Activated CD4-positive, alpha-beta memory T cell treated with anti-CD3 and anti-CD28 coated beads, Interleukin-2, amount 10 ng/mL, durations not matched to agents 7 days and 5 days (primary cell): ENCODE measurements at places on chromosomes 5 and 9.

DNA sequence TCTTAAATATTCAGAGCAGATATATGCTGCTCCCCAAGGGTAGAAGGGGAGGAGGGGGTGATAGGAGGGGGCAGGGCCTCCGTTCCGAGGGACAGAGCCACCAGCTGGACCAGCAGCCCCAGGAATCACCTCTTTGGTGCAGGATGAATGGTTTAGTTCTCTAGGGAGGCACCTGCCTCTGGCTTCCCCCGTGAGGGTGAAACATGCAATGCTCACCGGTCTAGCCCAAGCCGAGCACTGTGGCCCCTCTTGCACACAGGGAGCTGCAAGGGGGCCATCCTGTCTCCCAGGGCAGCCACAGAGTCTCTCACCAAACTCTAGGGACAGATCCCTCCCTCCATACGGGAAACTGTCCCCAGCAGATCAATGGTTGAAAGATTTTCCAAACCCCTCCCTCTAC lies 163.7 kb downstream of the DAB2IP start:
- no peaks in the 10 kb centered on the region for H3K4me1 ChIP-seq
- no peak for DNase-seq
- no peaks in the 10 kb centered on the region for H3K27me3 ChIP-seq
- no peaks in the 10 kb centered on the region for H3K36me3 ChIP-seq

- H3K27me3 ChIP-seq: peaks cover 7% of the 10 kb centered on the region
- H3K4me1 ChIP-seq: no peaks in the 10 kb centered on the region
- DNase-seq: no peak
- H3K27ac ChIP-seq: no peak overlapping the region
- H3K4me3 ChIP-seq: no peak overlapping the region
Observed at GRCh38 chr5:156328766-156329165, 1.8 kb downstream of the SGCD start.

DNA sequence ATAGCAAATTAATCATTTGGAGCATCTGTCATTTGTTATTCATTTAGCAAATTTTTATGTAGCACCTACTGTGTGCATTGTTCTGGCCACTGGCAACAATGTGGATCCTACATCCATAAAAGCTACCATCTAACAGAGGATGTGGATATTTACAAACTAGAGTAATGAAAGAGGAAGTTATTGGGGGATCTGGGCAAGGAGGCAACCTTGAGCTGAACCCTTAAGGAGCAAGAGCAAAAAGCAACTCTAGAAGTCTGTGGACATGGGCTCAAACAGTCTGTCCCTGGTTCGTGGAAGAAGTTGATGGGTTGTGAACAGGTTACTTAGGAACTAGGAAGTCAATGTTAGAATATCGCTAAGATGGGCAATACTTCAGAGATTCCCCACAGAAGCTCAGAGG lies 259.9 kb downstream of the SYK start:
- peaks cover 30% of the 10 kb centered on the region for H3K36me3 ChIP-seq
- H3K4me3 ChIP-seq: no peak overlapping the region
- H3K27ac ChIP-seq: no peak overlapping the region

- no peak overlapping the region for H3K27ac ChIP-seq
- no peaks in the 10 kb centered on the region for H3K36me3 ChIP-seq
- no peaks in the 10 kb centered on the region for H3K4me1 ChIP-seq
- H3K27me3 ChIP-seq: no peaks in the 10 kb centered on the region
- H3K4me3 ChIP-seq: no peak overlapping the region
Observed at GRCh38 chr5:9314558-9314957, 231.3 kb downstream of the SEMA5A start.

DNA sequence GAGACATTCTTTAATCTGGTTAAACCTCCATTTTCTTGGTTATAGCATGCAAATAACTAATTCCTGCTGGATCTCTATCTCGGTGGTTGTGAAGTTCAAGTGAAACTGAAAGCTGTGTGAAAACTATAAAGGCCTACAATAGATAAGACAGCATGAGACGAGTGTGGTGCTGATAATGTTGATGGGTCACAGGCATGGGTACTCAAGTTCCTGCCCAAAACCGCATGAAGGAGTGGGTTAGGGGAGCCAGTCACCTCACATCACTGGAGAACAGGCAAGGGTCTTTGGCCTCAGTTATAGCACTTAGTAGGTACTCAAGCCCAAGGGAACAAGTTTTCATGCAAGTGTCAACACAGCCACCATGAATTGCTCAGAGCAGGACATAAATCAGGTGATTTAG lies 16.7 kb downstream of the HMHB1 start:
- H3K27ac ChIP-seq: peak overlapping the region; percentile 0
- no peaks in the 10 kb centered on the region for H3K36me3 ChIP-seq
- peak; percentile 32 for DNase-seq

- H3K4me1 ChIP-seq: no peaks in the 10 kb centered on the region
- DNase-seq: no peak
- no peaks in the 10 kb centered on the region for H3K27me3 ChIP-seq
- H3K36me3 ChIP-seq: peaks cover 61% of the 10 kb centered on the region
- no peak overlapping the region for H3K4me3 ChIP-seq
Observed at GRCh38 chr5:168552146-168552545, 23.0 kb downstream of the FBLL1 start.

DNA sequence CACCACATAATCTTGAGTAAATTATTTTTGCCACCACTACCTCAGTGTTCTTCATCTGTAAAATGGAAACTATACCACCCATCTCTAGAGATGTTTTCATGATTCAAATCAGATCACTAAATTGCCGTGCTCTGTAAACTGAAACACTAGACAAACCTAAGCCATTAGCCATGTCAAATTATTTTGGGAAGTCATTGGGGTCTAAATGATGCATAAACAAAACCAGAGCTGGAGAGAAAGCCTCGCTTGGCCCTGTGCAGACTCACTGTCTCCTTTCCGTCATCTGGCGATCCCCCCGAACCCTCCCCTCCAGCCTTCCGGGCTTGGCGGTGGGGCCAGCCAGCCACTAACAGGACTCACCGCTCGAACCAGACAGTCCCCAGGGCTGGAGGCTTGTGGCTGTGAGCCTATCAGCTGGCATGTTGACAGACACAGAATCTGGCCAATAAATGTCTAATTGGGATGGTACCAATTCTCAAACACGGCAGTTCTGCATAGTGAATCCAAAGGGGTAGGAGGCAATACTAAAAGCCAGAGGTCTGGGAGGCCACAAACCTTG lies 256.5 kb downstream of the SEC61B start:
- H3K27ac ChIP-seq: no peak overlapping the region
- no peak overlapping the region for H3K4me3 ChIP-seq
- DNase-seq: no peak
- no peaks in the 10 kb centered on the region for H3K36me3 ChIP-seq
- peaks cover 24% of the 10 kb centered on the region for H3K27me3 ChIP-seq

GRCh38 chr5:41095324-41096101 lies 24.4 kb upstream of the MROH2B start:
- no peak for DNase-seq
- no peaks in the 10 kb centered on the region for H3K27me3 ChIP-seq
- H3K36me3 ChIP-seq: no peaks in the 10 kb centered on the region
- H3K27ac ChIP-seq: no peak overlapping the region

DNA sequence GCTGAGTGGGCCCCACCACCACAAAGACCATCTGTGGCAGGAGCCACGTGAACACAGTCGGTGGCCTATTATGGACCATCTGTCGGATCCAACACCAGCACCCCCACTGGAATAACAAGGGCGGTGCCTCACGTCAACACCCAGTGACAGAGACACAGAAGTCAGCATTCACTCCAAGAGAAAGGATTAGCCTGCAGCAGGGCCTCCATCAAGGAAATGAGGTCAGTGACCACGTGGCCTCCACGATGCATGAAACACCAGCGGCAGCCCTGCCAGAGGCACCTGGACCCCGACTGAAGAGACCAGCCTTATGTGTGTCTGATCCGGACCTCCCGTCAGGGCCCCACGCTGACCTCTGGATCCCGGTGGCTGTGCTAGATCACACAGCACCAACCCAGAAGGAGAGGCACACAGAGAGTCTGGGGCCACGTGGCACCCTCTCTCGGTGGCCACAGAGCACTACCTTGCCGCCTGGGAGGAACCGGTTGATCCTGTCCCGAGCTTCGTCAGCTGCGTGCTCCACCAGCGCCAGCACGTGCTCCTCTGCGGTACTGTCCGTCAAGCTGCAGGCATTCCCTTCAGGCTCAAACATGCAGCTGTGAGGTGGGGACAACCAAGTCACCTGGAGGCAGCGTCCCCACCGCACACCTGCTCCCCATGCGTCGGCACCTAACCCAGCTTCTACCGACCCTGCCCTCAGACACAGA lies 9.0 kb downstream of the BRD9 start:
- no peak overlapping the region for H3K27ac ChIP-seq
- no peaks in the 10 kb centered on the region for H3K27me3 ChIP-seq

DNA sequence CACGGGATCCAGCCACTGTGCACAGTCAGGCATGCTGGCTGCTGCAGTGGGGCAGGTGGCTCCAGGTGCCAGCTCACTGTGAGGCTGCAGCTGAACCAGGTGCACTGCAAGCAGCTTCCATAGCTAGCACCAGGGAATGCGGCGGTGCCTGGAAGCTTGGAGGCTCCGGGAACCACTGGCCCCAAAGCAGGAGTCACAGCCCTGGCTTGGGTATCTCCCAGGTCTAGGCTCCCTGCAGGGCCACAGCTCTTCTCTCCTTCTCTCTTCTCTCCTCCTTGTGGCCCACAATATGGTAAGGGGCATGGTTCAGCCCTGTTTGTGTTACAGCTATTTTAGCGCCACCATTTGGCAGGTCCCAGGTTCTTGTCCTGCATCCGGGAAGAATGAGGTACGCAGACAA lies 6.7 kb upstream of the MTMR12 start:
- no peaks in the 10 kb centered on the region for H3K27me3 ChIP-seq
- peaks cover under 1% of the 10 kb centered on the region for H3K4me1 ChIP-seq
- DNase-seq: no peak

DNA sequence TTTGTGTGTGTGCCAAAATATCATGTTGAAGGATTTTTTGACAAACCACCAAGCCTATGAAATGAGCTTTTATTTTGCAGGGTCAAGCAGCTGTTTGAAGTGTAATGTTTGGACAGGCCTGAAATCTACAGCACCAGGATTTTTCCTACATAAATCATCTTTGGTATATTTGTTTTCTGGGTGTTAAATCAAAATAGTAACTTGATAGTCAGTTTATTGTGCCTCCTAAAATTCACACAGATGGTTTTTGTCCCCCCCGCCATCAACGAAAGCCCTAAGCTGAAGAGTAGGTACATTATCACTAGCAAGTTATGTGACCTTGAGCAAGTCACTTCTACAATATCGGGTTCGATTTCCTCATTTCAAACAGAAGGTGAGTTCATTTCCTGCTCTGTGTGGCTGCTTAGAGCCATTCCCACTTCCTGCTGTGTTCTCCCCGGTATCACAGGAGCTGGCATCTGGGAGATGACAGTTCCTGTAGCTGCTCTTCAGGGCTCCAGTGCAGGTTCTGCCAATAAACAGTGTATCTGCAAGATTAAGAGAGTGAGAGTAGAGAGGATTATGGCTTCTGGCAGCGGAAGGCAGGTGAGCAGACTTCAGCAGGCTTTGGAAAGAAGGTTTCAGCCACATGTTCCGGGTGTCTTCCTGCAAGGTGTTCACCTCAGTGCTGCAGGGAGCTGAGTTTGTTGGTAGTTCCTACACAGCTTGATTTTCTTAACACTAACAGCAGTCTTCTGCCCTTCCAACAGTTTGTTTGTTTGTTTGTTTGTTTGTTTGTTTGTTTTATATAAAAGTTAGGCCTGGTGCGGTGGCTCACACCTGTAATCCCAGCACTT lies 48.4 kb upstream of the GNE start:
- H3K27me3 ChIP-seq: no peaks in the 10 kb centered on the region
- DNase-seq: no peak

DNA sequence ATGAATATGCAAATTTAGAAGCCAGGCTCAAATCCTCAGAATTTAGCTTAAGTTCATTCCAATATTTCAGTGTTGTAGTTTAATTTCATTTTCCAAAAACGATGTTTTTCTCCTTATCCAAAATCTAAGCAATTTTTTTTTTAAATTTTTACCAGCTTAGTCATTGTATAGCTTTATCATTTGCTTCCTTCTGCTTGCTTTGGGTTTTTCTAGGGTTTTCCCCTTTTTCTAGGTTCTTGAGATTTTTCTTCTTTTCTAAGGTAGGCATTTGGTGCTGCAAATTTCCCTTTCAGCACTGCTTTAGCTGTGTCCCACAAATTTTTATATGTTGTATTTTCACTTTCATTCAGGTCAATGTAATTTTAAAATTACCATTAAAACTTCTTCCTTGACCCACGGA lies 34.4 kb upstream of the CCDC112 start:
- H3K4me1 ChIP-seq: peaks cover 14% of the 10 kb centered on the region
- no peak overlapping the region for H3K4me3 ChIP-seq
- no peaks in the 10 kb centered on the region for H3K36me3 ChIP-seq
- no peak for DNase-seq
- peaks cover 29% of the 10 kb centered on the region for H3K27me3 ChIP-seq

DNA sequence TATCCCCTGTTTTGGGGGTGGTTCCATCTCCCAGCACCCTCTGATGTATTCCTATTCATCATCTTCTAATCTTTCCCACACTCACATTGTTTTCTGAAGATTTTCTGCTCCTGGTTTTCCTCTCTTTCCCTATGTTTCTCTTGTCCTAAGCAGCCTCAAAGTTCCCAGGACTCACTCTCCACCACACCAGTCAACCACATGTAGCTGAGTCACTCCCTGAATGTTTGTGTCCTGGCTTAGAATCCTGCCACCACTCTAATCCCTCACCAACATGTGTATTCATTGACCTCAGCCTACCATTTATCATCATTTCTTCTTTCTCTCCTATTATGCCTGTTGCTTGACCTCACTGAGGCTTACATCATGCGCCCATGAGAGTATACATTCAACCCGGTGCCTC lies 282.4 kb upstream of the ADAMTS16 start:
- H3K27me3 ChIP-seq: no peaks in the 10 kb centered on the region
- H3K36me3 ChIP-seq: no peaks in the 10 kb centered on the region
- no peak overlapping the region for H3K27ac ChIP-seq
- no peaks in the 10 kb centered on the region for H3K4me1 ChIP-seq
- no peak overlapping the region for H3K4me3 ChIP-seq

DNA sequence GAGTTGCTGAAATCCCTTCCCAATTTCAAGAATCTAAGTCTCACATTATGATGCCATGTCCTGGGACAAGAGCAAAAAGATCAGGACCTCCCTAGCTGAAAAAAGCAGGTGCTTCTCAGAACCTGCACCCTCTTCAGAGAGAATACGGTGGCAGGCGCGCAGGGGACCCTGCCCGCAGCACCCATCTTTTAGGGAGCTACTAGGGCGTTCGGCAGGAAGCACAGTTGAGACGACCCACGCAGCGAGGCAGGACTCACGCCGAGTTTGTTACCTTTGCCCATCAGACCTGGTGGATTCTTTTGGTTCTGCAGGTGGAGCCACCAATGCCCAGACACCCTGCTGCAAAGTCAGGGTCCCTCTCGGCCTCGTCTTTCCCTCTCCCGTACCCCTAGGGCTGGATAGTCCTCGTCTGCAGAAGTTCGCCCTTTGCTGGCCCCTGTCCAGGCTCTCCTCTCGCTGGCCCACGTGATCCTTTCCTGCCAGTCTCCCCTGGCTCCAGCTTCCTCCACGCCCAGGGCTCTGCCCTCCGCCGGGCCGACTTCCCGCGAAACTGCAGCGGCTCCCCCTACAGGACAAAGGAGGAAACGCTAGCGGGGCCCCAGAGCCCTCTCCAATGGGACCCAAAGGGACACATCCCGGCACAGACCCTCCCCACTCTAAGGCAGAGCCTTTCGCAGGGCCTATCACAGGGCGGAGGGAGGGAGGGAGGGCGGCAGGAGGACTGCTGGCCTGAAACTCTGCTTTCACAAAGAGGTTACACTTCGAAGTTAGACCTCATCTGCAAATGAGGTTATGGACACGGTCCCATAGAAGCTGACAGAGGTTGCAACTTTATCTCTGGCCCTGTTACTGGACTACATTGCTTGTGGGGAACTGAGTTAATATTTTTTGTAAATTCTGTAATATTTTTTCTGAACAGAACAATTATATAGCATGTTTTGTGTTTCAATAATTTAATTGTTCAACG lies 28.8 kb downstream of the TMEM174 start:
- H3K27me3 ChIP-seq: peaks cover 45% of the 10 kb centered on the region
- no peaks in the 10 kb centered on the region for H3K36me3 ChIP-seq
- peak; percentile 68 for DNase-seq
